Pancreas (tissue), 10 donors: ENCODE measurements at places on chromosomes 12 and 14.

DNA sequence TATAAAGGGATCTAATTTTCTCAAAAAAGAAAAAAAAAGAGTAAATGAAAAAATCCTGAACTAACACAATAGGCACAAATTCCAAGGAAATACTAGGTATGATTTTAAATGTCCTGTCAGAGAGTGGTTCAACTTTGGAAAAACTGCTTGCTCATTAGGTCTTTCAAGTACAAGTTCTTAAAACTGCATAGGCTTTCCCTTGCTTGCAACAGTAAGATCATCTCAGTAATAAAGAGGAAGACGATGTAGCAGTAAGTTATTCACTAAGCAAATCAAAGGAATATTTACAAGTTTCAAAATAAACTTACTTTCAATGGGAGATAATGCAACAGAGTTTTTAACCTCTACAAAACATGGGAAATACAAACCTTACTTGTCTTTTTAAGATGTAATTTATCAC is 21.6 kb downstream of the CORO1C start:
- no peak for DNase-seq
- H3K27ac ChIP-seq, result no peak overlapping the region
- H3K4me3 ChIP-seq, result no peak overlapping the region
- H3K36me3 ChIP-seq, result no peaks in the 10 kb centered on the region
- no peaks in the 10 kb centered on the region for H3K27me3 ChIP-seq
- H3K4me1 ChIP-seq, result peaks cover 7% of the 10 kb centered on the region

DNA sequence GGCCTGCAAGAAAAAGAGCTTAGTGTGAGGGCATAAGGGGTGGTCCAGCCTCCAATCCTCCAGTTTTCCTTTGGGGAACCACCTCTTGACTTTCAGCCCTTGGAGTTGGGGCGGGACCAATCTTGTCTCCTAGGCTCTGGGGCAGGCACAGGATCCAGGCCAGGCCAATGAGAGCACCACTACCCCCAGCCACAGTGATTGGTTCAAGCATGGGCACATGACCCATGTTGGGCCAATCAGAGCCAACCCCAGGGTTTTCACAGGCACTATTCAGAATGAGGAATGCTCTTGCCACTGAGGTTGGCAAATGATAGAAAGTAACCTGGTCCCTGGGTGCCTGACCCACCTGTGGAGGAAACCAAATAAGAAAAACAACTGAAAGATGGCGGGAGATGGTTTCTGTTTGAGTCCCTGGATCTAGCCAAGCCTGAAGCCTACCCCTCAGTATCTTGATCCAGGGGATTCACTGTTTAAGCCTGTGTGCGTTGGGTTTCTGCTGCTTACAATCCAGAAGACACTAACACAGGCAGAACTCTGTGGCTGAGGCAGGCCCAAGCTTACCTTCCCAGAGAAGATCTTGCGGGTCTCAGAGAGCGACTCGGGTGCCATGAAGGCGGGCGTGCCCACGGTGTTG is 42.9 kb downstream of the P2RX4 start:
- no peaks in the 10 kb centered on the region for H3K27me3 ChIP-seq
- H3K4me3 ChIP-seq, result no peak overlapping the region
- peaks cover 12% of the 10 kb centered on the region for H3K36me3 ChIP-seq
- no peak for DNase-seq

DNA sequence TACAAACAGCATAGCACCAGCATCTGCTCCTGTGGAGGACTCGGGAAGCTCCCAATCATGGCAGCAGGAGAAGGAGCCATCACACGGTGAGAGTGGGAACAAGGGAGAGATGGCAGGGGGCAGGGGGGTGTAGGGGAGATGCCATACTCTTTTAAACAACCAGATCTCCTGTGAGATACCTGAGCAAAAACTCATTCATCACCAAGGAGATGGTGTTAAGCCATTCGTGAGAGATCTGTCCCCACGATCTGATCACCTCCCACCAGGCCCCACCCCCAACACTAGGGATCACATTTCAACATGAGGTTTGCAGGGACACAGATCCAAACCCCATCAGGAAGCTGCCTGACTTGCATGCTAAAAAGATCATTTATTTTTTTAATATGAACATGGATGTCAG is 499.3 kb downstream of the TMEM132D start:
- no peak overlapping the region for H3K4me3 ChIP-seq
- H3K4me1 ChIP-seq, result no peaks in the 10 kb centered on the region
- DNase-seq, result no peak
- H3K36me3 ChIP-seq, result no peaks in the 10 kb centered on the region
- H3K27me3 ChIP-seq, result no peaks in the 10 kb centered on the region

DNA sequence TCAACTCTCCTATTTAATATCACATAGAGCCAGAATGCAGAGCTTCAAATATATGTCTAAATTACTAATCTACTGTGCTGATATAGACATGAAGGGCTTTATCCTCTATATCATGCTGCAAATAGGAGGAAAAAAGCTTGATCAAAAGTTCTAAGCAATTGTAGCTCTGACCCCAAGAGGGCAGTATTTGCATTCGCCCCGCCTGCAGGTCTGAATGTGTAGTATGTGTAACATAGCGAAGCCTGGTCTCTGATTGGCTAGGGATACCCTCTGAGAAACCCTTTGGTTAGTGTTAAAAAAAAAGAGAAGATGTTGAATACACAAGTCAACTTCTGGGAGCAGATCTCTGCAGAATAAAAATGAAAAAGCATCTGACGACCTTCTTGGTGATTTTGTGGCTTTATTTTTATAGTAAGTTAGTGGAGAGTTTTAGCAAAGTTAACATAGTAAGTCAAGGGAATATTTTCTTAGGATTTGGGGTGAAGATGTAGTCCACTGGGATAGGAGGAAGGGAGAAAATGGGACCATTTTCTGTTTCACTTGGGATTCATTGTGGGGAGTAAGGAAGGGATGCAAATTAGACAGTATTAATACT is 151.6 kb upstream of the OR4E1 start:
- H3K27me3 ChIP-seq, result peaks cover 3% of the 10 kb centered on the region
- no peak overlapping the region for H3K4me3 ChIP-seq
- DNase-seq, result no peak
- H3K36me3 ChIP-seq, result no peaks in the 10 kb centered on the region

DNA sequence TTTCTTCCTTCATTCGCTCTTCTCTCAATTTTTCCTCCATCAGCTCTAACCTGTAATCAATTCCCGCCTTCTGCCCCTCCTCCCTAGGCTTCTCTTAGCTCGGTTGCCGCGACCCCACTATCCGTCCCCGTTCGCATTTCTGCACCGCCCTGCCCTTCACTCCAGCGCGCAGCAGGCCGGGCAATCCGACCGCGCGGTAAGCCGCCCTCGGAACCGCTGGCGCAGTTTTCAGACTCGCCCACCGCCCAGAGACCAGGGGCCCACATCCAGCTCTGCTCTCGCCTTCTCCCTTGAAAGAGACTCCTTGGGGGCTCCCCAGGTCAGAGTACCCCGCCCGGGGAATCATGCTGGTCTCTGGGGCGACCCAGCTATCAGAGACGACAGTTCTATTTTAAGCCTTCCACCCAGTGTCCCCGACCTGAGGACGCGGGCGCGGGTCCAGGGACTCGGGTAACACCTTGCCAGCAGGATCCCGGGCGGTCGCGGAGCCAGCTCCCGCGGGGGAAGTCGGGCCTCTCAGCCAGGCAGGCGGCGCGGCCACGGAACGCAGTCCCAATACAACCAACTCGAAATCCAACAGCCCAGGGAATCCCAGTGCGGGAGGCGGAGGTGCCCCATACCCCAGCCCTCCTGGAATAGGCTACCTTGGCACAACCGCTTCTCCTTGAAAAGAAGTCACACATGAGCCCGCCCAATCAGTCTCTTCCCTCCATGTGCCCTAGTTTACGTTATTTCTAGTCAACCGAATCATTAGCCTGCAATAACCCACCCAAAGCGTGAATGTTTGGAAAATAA is 5.7 kb upstream of the SLC38A4 start:
- H3K36me3 ChIP-seq, result no peaks in the 10 kb centered on the region
- H3K27ac ChIP-seq, result no peak overlapping the region
- peak overlapping the region; percentile 21 for H3K4me3 ChIP-seq
- peak; percentile 41 for DNase-seq
- H3K27me3 ChIP-seq, result peaks cover 4% of the 10 kb centered on the region
- no peaks in the 10 kb centered on the region for H3K4me1 ChIP-seq

DNA sequence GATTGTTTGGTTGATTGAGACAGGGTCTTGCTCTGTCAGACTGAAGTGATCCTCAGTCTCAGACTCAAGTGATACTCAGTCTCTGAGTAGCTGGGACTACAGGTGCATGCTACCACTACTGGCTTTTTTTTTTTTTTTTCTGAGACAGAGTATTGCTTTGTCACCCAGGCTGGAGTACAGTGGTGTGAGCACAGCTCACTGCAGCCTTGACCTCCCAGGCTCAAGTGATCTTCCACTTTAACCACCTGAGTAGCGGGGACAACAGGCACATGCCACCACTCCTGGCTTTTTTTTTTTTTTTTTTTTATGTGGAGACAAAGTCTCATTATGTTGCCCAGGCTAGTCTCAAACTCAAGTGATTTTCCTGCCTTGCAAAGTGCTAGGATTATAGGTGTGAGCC is 31.8 kb downstream of the CPSF2 start:
- H3K27me3 ChIP-seq, result no peaks in the 10 kb centered on the region
